Stimulated activated CD4-positive, alpha-beta T cell treated with anti-CD3 and anti-CD28 coated beads, Interleukin-4, amount 100 ng/mL, for 48 hours (primary cell): ENCODE measurements at places on chromosomes 2 and 18.

- no peak for DNase-seq
Observed at GRCh38 chr2:65479524-65479923, 47.1 kb upstream of the SPRED2 start.

- DNase-seq: no peak
Observed at GRCh38 chr2:232013701-232014353, 52.3 kb downstream of the DIS3L2 start.

GRCh38 chr2:108182489-108182888 is 57.3 kb upstream of the SULT1C3 start:
- DNase-seq: no peak

DNA sequence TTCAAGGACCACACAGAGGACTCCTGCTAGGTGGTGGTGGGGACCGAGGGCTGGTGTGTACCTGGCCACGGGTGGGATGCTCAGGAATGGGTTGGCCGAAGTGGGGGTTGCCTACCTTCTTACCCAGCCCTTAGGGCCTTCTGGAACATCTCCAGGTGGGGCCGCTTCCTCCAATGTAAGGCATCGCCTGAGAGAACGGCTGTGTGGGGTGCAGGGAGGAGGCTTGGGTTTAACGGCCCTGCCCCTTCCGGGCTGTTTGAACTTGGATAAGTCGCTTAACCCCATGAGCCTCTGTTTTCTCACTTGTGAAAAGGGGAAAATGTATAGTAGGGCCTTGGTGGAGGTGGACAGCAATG is 35.0 kb downstream of the EMILIN2 start:
- no peak for DNase-seq

GRCh38 chr2:178449700-178450523 is 1.1 kb downstream of the PRKRA start:
- peak; percentile 3 for DNase-seq

GRCh38 chr2:13240061-13240460 is 523.3 kb downstream of the TRIB2 start:
- DNase-seq: no peak

- DNase-seq: no peak
Observed at GRCh38 chr2:191030521-191031154, 16.7 kb upstream of the STAT1 start.

- no peak for DNase-seq
Observed at GRCh38 chr2:157283468-157283867, 26.0 kb downstream of the GALNT5 start.

DNA sequence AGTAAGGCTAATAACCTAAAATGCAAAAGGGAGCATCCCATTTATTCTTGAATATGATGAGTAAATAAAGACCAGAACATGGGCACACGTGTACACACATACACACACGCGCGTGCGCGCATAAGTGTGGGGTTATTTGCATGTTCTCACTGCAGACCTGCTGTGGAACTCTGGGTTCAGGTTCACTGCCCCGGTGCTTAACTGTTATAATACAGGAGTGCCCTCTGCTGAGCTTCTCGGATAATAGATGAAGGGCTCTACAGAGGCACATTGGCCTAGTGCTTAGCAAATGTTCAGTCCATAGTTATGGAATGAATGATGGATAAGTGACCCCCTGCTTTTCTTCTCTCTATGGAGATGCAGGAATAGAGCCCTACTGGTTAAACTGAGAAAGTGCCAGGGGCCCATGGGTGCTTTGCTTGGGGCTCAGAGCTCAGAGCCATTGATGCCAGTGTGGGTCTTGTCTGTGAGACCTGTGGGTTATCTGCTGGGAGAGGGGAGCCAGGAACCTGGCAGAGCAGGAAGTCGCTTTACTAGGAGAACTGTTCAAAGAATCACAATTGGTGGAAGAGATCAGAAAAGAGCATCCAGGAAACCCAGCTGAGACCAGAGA is 3.6 kb upstream of the ARL4C start:
- peak; percentile 57 for DNase-seq

GRCh38 chr18:5948781-5949180 is 53.5 kb upstream of the TMEM200C start:
- no peak for DNase-seq

GRCh38 chr2:2733818-2734217 is 402.7 kb upstream of the MYT1L start:
- DNase-seq: no peak

DNA sequence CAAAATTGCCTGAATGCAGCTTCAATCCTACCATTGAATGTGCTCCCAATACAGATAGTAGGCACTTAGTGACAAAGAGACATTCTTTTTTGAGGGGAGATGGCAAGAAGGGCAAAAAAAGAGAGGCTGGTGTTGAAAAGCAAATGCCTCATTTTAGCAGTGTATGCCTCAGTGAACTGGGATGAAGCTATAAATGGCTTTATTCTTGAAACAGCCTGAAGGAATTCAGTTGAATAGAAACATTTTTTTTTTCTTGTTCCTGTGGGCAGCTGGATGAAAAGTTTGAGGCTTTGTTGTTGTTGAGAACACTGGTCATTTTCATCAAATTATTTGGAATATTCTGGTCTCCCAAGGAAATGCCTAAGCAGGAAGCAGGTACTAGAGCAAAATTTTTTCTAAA is 228.9 kb downstream of the RNF144A start:
- DNase-seq: no peak

GRCh38 chr2:190838492-190838910 is 42.1 kb upstream of the GLS start:
- DNase-seq: peak; percentile 22

DNA sequence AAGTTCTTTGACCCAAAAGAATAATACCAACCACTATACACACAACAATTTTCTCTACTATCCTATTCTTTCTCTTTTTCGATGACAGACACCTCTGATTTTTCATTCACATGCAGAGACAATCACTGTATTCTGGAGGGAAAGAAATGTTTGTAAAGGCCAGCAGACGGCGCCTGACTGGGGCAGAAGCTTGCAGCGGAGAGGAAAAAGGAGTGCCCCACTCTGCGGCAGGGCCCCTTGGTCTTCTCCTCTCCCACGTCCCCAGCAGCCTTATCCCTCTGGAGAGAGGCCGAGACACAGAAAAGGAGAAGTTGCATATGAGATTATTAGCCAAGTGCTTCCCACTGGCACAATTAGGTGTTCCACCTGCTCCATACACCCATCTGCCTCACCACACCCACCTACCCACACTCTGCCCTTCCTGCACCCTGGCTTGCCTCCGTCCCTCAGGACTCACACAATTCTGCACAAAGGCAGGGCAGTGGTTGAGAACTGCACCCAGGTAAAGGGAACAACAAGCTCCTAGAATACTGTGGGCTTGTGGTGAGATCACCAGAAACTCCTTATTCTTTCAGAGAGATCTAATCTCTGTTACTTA is 687.3 kb downstream of the NRXN1 start:
- DNase-seq: no peak

DNA sequence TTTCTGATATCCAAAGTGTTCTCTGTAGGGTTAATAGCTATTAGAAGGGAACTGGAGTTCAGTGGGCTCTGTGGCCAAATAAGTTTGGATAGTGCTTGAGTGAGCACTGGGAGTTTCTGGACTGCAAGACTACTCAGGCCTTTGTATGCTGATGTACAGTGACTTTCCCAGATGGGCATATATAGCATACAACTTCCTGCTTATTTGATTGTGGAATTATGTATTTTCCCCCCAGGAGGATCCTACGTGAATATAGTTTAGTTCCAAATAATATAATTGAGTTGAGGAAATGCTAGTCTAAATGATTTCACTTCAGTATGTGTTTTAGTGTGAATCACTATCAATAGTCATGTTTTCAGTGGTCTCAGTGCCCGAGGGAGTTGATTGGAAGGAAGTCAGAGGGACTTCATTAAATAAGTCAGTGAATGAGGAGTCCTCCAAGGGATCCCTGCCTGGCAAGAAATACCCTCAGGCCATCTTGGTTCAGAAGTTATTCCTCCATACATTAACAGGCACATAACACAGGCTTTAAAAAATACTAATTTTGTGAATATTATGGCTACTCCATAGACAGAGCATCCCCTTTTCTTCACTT is 251.4 kb downstream of the PRKCE start:
- no peak for DNase-seq

GRCh38 chr2:10839813-10840212 is 27.2 kb upstream of the PDIA6 start:
- DNase-seq: no peak

DNA sequence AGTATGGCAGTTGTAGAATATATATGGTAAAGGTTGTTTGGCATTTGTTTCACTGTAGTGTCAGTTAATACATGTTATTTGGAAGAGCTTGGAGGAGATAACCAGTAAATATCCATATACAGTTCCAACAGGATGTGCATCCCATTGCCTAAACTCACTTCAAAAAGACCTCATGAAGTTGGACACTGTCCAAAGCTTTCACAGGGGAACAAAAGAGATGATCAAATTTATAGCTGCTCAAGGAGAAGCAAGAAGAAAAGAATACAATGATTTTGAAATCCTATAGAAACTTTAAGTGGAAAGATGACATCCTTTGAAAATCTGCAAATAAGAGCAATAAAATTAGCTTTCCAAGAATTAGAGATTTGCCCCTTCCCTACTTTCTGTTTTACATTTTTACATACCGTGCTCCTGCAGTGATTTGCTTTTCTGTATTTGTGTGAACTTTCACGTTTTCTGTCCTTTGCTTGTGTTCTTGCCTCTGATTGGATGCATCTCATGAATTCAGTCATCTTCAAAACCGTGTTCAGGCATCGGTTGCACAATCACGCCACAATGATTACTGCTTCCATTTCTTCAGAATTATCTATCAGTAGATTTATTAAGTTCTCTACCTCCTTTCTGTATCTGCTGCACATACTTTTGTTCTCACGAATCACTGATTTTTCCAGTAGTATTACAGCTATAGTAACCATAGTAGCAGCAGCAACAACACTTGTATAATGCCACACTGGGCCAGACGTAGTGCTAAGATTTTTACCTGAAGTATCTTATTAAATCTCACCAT is 83.8 kb downstream of the PARD3B start:
- no peak for DNase-seq

DNA sequence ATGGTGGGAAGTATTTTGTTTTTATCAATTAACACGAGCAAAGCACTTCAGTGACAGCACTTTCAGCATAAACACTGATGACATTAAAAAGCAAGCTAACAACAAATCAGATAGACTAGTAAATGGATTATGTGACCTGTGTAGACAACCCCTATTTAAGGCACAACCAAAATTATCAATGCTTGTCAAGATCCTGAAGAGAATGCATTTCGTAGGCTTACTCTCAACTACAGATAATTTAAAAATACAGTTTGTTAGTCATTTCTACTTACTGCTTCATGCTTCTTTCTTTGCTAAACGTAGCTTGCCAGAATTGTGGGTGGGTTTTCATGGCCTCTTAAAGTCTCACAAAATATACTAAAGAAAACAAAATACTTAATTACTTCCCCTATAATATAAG is 3.4 kb downstream of the CSRNP3 start:
- no peak for DNase-seq

DNA sequence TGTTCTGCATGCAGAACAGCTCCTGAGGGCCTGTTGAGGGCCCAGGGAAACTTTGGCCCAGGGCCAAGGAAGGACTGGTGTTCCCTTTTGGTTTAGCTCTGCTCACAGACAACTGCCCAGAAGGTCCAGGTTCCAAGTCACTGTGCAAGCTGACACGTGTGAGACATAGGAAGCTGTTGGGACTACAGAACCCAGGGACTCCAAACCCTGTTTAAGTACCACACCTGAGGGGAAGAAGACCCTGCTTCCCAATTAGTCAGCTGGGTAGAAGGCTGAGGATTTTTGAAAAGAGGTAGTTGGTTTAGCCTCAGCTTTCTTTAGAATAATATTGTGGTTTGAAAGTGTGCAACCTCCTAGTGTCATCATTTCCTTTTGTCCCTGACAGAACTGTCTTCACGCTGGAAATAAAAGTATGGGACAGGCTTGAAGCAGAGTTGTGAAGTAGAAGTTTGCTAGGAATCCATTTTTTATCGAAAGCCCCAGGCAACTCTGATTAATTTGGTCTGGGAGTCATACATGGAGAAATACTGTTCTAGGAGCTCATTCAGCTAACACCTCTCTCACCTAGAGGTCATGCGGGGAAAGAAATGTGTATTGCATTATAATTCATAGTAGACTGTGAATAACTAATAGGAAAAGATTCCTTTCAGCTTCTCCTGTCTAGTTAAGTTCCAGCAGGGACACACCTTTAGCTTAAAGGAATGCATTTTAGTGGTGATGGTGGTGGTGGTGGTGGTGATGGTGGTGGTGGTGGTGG is 19.9 kb upstream of the IL1RL1 start:
- DNase-seq: no peak

- DNase-seq: no peak
Observed at GRCh38 chr18:3263132-3263700, 1.3 kb downstream of the MYL12B start.

GRCh38 chr18:70671889-70672565 is 383.2 kb downstream of the SOCS6 start:
- DNase-seq: no peak

- DNase-seq: no peak
Observed at GRCh38 chr18:8639762-8640161, 30.5 kb downstream of the RAB12 start.

- no peak for DNase-seq
Observed at GRCh38 chr2:96897491-96898134, 27.7 kb upstream of the SEMA4C start.

DNA sequence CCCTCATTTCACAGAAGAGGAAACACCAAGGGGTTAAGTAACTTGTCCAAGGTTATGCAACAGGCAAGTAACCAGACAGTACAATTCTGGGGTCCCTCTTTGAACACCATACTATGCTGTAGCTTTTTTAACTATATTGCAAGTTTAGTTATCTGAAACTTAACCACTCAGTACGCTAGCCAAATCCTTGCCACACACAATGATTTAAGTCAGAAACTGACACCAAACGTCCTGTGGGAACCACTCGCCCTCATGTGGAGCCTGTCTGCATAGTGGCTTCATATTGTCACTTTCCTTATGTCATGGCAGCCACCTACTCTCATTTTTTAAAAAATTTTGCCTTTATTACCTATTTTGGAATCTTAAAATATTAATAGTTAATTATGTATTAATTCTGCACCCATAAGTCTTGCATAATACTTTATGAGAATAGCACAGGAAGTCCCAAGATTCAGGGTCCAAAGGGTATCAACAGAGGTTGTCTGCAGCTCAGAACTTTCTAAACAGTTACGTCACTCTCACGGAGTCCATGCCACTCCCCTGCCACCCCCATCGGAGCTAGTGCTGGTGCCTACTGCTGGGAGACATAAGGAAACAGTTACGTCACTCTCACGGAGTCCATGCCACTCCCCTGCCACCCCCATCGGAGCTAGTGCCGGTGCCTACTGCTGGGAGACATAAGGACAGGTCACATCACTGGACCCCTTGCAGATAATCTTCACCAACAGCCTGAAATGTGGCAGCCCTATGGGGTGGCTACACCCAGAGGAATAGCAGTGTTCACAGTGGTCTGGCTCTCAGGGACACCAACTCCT is 99.0 kb downstream of the L3MBTL4 start:
- DNase-seq: no peak
